ENCODE measurements at places on chromosomes 16 and 17. TPM values are rescaled to one million over a fixed set of nuclear protein-coding genes. Genes with fewer than 3 reads are reported as not detected.

DNA sequence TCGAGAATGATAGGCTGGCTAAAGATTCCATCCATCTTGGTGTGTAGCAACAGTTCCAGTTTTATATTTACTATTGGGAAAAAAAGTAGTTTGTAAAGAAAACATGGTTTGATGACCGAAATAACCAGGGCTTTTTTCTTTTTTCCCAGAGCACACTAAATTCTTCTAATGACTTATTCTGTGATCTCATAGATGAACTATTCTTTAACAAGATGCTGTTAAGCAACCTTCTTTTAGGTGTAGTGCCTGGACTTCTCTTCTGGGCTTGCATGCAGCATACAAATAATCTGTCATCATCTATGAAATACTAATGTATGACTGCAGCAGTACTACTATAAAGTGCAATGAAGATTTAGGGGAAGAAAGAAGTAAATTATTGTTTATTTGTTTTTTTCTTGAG is 11.0 kb upstream of the CAPNS2 start:
- DNase-seq = no peak
- H3K27ac ChIP-seq = no peak overlapping the region
- H3K4me3 ChIP-seq = no peak overlapping the region

- peaks cover 23% of the 10 kb centered on the region for H3K36me3 ChIP-seq
- DNase-seq = no peak
- H3K27ac ChIP-seq = no peak overlapping the region
- H3K4me3 ChIP-seq = no peak overlapping the region
Measured at GRCh38 chr16:287298-287811, 4.4 kb downstream of the PDIA2 start.

GRCh38 chr17:62781356-62781755 is 26.8 kb downstream of the MARCHF10 start:
- no peak for DNase-seq
- H3K27me3 ChIP-seq = no peaks in the 10 kb centered on the region
- H3K27ac ChIP-seq = no peak overlapping the region
- H3K4me3 ChIP-seq = no peak overlapping the region
- H3K4me1 ChIP-seq = no peaks in the 10 kb centered on the region
- H3K36me3 ChIP-seq = no peaks in the 10 kb centered on the region

DNA sequence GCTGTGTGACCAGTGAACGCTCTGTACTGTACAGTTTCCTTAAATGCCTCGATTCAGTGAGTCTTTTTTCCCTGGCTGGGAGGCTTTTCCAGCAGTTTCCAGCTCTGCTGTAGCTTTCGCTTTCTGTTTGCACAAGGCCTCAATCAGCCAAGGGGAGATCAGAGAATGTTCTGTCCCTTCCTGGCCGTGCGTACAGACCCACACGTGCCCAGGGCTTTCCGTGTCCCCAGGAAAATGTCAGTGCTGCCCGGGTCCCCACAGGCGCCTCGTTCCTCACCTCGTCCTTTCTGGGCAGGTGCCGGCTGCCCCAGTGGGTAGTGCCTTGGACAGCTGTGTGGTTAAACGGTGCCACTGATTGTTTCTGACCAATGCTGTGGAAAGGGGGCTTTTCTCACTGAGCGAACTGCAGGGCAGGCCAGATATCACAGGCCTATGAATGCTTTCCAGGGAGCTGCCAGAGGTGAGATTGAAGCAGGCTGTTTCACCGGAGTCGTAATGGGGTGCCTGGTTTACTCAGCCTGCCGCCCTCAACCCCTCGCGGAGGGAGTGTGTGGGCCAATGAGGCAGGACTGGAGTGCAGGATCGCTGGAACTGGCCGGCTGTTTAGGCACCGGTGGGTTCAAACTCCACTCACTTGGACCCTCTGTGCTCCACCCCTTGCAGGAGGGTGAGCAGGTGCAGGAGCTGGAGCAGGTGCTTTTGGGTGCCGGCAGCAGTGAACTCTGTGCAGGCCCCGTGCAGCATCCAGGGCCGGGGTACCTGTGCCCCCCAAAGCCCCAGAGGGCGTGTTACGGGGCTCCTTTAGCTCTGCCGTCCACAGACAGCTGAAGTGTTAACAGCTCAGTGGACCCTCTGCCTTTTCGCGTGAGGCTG is 44.4 kb downstream of the ZNF778 start:
- H3K36me3 ChIP-seq = peaks cover 4% of the 10 kb centered on the region
- H3K27me3 ChIP-seq = no peaks in the 10 kb centered on the region
- no peak overlapping the region for H3K27ac ChIP-seq
- peaks cover under 1% of the 10 kb centered on the region for H3K4me1 ChIP-seq

GRCh38 chr16:79172976-79173500 is 427.5 kb downstream of the MAF start:
- H3K4me1 ChIP-seq = no peaks in the 10 kb centered on the region
- H3K27ac ChIP-seq = no peak overlapping the region
- H3K4me3 ChIP-seq = no peak overlapping the region
- H3K36me3 ChIP-seq = no peaks in the 10 kb centered on the region

The WFDC1 gene
- not detected for polyA plus RNA-seq

- H3K4me3 ChIP-seq = no peak overlapping the region
- H3K27me3 ChIP-seq = no peaks in the 10 kb centered on the region
- no peaks in the 10 kb centered on the region for H3K4me1 ChIP-seq
- H3K27ac ChIP-seq = no peak overlapping the region
Measured at GRCh38 chr17:7416323-7416722, 3.8 kb upstream of the SPEM1 start.

DNA sequence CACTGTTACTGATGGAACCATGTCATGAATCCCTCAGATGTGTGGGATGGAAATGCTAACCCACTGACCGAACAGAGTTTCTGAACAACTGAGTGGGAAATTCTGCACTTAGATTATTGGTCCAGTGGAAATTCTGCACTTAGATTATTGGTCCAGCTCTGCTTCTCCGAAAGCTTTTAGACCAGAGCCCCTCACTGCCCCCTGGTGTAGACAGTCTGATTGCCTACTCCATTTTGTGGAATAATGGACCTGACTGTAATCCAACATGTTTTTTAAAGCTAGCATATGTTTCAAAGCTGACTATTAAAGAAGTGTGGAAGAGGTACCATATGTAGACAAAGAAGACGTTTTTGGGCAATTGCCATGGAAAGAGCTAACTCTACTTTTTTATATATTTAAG is 50.3 kb upstream of the TBX2 start:
- no peaks in the 10 kb centered on the region for H3K36me3 ChIP-seq
- no peak overlapping the region for H3K4me3 ChIP-seq
- H3K27ac ChIP-seq = no peak overlapping the region
- H3K4me1 ChIP-seq = no peaks in the 10 kb centered on the region
- no peaks in the 10 kb centered on the region for H3K27me3 ChIP-seq
- DNase-seq = no peak
